Muscle of leg (tissue), 16 donors: ENCODE measurements at places on chromosomes 6 and 20. TPM values are rescaled to one million over a fixed set of nuclear protein-coding genes. Genes with fewer than 3 reads are reported as not detected.

Gene PREP
- 32.5 TPM for polyA plus RNA-seq

Gene TBXT
- polyA plus RNA-seq = not detected

Gene SLC2A10
- 15.8 TPM for polyA plus RNA-seq

Gene MOXD1
- polyA plus RNA-seq = 11.2 TPM

DNA sequence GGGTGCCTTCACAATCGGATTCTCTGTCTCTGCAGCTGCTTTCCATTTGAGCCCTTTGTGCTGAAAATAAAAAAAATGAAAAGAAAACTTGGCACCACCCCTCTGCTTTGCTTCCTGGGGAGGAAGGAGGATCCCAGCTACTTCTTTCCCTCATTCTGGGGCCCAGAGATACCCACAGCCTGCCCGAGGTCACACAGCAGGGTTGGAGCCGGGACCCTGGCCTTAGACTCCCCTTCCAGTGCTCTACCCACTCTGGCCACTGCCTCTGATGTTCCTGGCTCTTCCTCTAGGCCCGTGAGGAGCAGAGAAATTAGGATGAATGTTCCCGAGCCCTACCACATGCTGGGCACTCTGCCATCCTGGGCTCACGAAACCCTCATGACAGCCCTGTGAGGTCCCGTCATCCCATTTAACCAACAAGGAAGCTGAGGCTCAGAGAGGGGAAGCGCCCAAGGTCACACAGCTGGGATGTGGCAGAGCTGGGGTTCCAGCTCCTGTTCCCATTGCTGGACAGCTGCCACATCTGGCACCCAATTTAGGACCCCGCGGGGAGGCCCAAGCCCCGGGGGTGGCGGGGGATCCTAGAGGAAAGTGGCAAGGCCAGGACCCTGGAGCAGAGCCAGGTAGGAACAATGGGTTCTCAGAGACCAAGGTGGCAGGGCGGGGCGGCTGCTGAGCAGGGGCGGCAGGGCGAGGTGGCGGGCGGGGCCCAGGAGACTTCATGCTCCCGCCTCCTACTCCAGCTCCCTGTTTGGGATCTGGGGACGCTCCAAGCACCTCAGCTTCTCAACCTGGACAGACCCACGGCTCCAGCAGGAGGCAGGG is 76.6 kb downstream of the CEBPB start:
- H3K36me3 ChIP-seq = no peaks in the 10 kb centered on the region
- DNase-seq = peak; percentile 91
- H3K27ac ChIP-seq = peak overlapping the region; percentile 59
- no peak overlapping the region for H3K4me3 ChIP-seq
- H3K4me1 ChIP-seq = peaks cover 21% of the 10 kb centered on the region

DNA sequence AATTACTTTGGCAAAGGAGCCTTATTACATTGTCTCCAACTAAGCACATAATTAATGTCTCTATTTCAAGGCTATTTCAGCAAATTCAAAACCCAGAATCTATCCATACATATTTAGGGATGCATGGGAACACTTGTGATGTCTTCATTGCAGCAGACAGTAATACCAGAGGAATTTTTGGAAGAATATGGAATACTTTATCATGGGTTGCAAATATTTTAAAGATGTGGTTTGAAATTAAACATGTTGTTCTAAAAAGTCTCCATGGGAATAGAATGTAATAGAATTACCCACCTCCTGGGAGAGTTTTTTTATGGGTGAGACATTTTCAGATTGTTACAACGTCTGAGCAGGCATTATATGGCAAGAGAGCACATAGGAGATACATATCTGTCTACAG is 170.8 kb downstream of the KCNQ5 start:
- no peak for DNase-seq
- no peaks in the 10 kb centered on the region for H3K27me3 ChIP-seq
- no peaks in the 10 kb centered on the region for H3K4me1 ChIP-seq
- no peak overlapping the region for H3K27ac ChIP-seq
- no peaks in the 10 kb centered on the region for H3K36me3 ChIP-seq

GRCh38 chr6:155418017-155418761 is 37.5 kb downstream of the NOX3 start:
- peak overlapping the region; percentile 65 for H3K27ac ChIP-seq
- no peaks in the 10 kb centered on the region for H3K27me3 ChIP-seq
- H3K4me3 ChIP-seq = no peak overlapping the region
- peak; percentile 66 for DNase-seq
- H3K36me3 ChIP-seq = no peaks in the 10 kb centered on the region
- peaks cover 6% of the 10 kb centered on the region for H3K4me1 ChIP-seq

GRCh38 chr20:57844626-57845596 is 135.1 kb upstream of the PMEPA1 start:
- no peak for DNase-seq
- H3K36me3 ChIP-seq = no peaks in the 10 kb centered on the region
- H3K4me3 ChIP-seq = no peak overlapping the region
- H3K4me1 ChIP-seq = peaks cover 17% of the 10 kb centered on the region

- H3K4me1 ChIP-seq = peaks cover 15% of the 10 kb centered on the region
- H3K27ac ChIP-seq = no peak overlapping the region
- H3K4me3 ChIP-seq = no peak overlapping the region
- no peak for DNase-seq
- peaks cover 61% of the 10 kb centered on the region for H3K27me3 ChIP-seq
- no peaks in the 10 kb centered on the region for H3K36me3 ChIP-seq
These were observed 5.8 kb upstream of the TBXT start for GRCh38 chr6:166173281-166173951.

GRCh38 chr6:145891126-145891525 is 73.0 kb downstream of the SHPRH start:
- H3K36me3 ChIP-seq = peaks cover 19% of the 10 kb centered on the region
- no peak overlapping the region for H3K4me3 ChIP-seq
- no peak for DNase-seq
- no peaks in the 10 kb centered on the region for H3K4me1 ChIP-seq
- H3K27ac ChIP-seq = no peak overlapping the region

DNA sequence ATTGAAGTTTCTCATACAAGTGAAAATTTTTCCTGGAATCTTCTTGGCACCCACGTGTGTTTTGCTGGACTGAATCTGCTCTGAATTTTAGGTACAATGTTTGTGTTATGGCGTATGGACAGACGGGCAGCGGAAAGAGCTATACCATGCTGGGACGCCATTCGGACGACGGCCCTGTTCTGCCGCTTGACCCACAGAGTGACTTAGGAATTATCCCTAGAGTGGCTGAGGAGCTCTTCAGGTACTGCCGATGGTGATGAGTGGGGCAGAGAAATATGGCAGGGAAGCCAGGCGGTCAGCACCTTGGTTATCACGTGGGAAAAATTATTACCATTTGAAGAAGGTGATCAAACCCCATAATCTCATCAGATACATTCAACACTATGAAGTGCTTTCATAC is 36.3 kb downstream of the KIF25 start:
- H3K4me3 ChIP-seq = no peak overlapping the region
- no peak overlapping the region for H3K27ac ChIP-seq
- no peaks in the 10 kb centered on the region for H3K36me3 ChIP-seq

DNA sequence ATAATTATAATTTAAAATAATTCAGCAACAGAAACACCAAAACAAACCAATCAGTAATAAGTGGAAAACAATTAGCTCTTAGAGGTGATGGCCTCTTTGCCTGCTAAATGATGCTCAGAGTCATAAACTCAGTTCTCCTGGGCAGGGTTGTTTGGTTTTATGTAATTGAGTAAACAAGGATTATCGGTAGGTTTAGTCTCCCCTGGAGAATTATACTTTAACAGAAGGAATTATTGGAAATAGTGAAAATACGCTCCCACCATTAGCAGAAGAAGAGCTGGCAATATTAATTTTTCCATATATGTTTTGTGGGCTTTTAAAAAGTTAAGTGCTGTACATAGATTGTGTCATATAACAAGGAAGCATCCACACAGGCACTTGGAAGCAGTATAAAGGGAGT is 27.0 kb downstream of the CAP2 start:
- H3K4me3 ChIP-seq = no peak overlapping the region
- H3K36me3 ChIP-seq = peaks cover 8% of the 10 kb centered on the region
- no peak for DNase-seq
- H3K4me1 ChIP-seq = peaks cover 35% of the 10 kb centered on the region
- H3K27ac ChIP-seq = no peak overlapping the region
- H3K27me3 ChIP-seq = no peaks in the 10 kb centered on the region

GRCh38 chr20:4192378-4193068 is 177.2 kb upstream of the RNF24 start:
- no peak overlapping the region for H3K4me3 ChIP-seq
- DNase-seq = no peak
- H3K4me1 ChIP-seq = no peaks in the 10 kb centered on the region
- peaks cover 2% of the 10 kb centered on the region for H3K36me3 ChIP-seq

GRCh38 chr6:81998432-81998831 is 246.0 kb upstream of the TENT5A start:
- H3K4me3 ChIP-seq = no peak overlapping the region
- H3K36me3 ChIP-seq = no peaks in the 10 kb centered on the region
- no peak for DNase-seq

GRCh38 chr6:42610416-42610815 is 46.6 kb downstream of the UBR2 start:
- no peaks in the 10 kb centered on the region for H3K4me1 ChIP-seq
- H3K27ac ChIP-seq = no peak overlapping the region
- no peak for DNase-seq
- peaks cover 10% of the 10 kb centered on the region for H3K36me3 ChIP-seq
- H3K27me3 ChIP-seq = no peaks in the 10 kb centered on the region
- H3K4me3 ChIP-seq = no peak overlapping the region

- no peaks in the 10 kb centered on the region for H3K36me3 ChIP-seq
- H3K4me3 ChIP-seq = peak overlapping the region; percentile 48
- DNase-seq = peak; percentile 39
- peaks cover 35% of the 10 kb centered on the region for H3K4me1 ChIP-seq
These were observed 487 bp upstream of the BMP6 start for GRCh38 chr6:7725412-7725811.

- H3K27ac ChIP-seq = no peak overlapping the region
These were observed 41.7 kb downstream of the LRRN4 start for GRCh38 chr20:6012179-6012578.
